ENCODE measurements at places on chromosomes 1 and 21.

DNA sequence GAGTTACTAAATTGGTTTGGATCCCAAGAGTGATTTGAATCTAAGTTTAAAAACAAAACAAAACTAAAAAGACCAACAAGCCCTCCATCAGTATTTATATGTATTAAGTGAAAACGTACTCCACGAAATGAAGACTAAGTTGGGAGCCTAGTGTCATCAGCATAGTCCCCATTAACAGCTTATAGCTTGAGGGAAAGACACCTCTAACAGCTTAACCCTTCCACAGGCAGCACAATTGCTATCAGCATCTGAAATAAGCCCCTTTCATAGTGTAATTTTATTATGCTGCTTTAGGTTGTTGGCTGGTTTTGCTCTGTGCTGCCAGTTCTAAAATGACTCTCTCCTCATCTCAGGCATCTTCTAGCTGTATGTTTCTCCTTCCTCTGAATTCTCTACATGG lies 25.8 kb upstream of the ST6GALNAC5 start:
- DNase-seq = no peak

DNA sequence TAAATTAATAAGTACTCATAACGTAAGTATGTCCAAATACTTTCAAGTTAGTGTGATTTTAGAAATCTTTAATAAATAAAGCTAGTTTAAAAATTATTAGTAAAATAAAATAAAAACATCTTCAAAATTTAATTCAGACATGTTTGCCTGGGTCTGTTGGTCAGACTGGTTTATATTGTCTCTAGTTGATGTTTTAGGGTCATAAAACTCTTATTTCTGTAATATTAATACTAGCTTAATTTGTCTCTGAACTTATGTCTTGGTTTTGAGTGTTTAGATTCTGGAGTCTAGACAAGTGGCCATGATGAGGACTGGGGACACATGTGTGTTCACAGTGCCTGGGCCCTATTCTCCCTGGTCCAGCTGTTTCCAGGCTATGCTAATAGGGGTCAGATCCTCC lies 184.5 kb upstream of the TNR start:
- DNase-seq = no peak

GRCh38 chr1:23475134-23475628 lies 8.8 kb downstream of the ASAP3 start:
- DNase-seq = no peak

DNA sequence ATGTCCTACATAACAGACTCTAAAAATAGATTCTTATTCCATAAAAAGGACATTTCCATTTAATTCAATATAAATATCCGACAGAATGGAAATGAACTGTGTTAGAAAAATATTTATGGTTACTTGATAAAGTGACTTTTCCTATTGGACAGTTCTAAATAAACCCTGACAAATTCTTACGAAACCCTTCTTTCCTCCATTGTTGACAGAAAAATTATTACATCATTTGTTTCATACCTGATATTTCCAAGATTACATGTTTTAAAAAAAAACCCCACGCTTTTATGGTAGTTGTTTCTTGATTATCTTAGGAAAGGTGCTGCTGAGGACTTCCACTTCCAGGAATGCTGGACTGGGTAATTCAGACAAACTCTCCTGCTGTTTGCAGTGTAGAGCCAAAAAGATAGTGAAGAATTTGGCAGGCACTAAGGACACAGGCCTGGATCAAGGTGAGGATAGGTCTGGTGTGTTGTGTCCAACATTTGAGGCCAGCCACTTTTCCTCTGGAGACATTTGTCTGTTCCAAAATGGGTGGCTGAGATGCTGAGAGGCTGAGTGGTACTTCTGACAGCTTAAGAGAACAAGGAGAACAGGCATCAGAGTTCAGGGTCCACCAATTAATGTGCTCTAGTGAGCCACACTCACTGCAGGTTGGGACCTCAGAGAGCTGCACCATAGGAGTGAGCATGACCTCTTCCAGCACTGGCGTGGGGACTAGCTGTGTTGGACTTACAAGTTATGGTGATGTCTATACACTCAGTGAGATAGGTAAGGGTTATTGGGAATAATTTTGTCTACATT lies 7.0 kb upstream of the C1orf116 start:
- no peak for DNase-seq

- no peak for DNase-seq
Measured at GRCh38 chr1:86224651-86225310, 68.2 kb upstream of the COL24A1 start.

- no peak for DNase-seq
Measured at GRCh38 chr1:227312361-227313025, 5.8 kb downstream of the CDC42BPA start.

DNA sequence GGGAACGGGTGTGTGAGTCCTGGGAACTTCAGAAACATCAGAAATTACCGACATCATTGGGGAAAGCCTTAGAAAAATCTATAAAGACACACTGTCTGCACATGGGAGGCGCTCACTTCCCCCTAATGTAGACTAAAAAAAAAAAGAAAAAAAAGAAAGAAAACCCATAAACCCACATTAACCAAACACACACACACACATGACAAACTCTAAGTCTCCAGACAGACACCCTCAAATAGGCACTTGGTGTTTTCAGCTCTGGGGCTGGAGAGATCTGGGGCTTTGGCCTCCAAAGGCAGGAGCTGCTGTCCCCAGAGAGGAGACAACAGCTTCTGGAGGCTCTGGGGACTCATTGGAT lies 13.2 kb upstream of the SDHB start:
- DNase-seq = no peak

- DNase-seq = no peak
Measured at GRCh38 chr21:41357546-41357945, 4.3 kb upstream of the MX2 start.

- DNase-seq = no peak
Measured at GRCh38 chr1:207811319-207811718, 59.5 kb downstream of the CD46 start.

- DNase-seq = no peak
Measured at GRCh38 chr1:86245566-86246190, 89.1 kb upstream of the COL24A1 start.

All from activated CD4-positive, alpha-beta T cell treated with anti-CD3 and anti-CD28 coated beads, Interleukin-2, amount 50 U/mL, for 48 hours (primary cell).